ENCODE measurements at places on chromosomes 2 and 18. TPM values are rescaled to one million over a fixed set of nuclear protein-coding genes. Genes with fewer than 3 reads are reported as not detected.
A peak's percentile ranks its signal among the peaks of the same experiment; 100 is the strongest.

RNF152 gene
- 1.1 TPM for polyA plus RNA-seq

UNC80 gene
- polyA plus RNA-seq: 0.02 TPM

NMUR1 gene
- 0.72 TPM for polyA plus RNA-seq

DPP10 gene
- 0.08 TPM for polyA plus RNA-seq

MAL gene
- 12.3 TPM for polyA plus RNA-seq

HRH4 gene
- polyA plus RNA-seq: 0.19 TPM

SLC19A3 gene
- polyA plus RNA-seq: 11.0 TPM

DNA sequence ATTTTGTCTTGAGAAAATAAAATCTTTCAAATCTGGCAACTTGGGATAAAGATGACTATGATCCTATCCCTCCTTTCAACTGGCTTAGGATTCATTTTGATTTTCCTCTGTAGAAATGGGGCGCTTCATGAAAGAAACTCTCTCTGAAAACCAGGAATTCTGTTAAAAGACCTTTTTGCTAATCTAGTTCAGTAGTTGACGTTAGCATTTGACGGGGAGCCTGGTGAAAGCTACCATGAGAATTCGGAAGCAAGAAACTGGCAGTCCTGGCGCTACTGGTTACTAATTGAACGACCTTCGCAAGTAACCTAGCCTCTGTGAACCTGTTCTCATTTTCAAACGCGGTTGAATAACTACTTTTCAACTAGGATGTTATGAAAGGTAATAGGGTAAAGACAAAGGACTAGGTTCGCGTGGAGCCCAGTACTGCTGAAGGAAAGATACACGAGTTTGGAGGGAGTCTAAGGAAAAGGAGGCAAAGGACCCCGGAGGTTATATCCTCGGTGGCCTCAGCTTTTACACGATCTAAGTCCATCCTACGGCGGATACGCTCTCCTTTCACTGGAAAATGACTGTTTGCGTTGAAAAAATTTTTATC is 604 bp upstream of the STK11IP start:
- DNase-seq: no peak
- H3K4me3 ChIP-seq: peak overlapping the region; percentile 52
- peak overlapping the region; percentile 92 for H3K27ac ChIP-seq
- peaks cover 4% of the 10 kb centered on the region for H3K4me1 ChIP-seq
- peaks cover 3% of the 10 kb centered on the region for H3K36me3 ChIP-seq

- peaks cover 21% of the 10 kb centered on the region for H3K27me3 ChIP-seq
- H3K27ac ChIP-seq: no peak overlapping the region
- H3K4me3 ChIP-seq: no peak overlapping the region
- H3K4me1 ChIP-seq: no peaks in the 10 kb centered on the region
These were observed 6.5 kb downstream of the SPR start for GRCh38 chr2:72893594-72894319.

DNA sequence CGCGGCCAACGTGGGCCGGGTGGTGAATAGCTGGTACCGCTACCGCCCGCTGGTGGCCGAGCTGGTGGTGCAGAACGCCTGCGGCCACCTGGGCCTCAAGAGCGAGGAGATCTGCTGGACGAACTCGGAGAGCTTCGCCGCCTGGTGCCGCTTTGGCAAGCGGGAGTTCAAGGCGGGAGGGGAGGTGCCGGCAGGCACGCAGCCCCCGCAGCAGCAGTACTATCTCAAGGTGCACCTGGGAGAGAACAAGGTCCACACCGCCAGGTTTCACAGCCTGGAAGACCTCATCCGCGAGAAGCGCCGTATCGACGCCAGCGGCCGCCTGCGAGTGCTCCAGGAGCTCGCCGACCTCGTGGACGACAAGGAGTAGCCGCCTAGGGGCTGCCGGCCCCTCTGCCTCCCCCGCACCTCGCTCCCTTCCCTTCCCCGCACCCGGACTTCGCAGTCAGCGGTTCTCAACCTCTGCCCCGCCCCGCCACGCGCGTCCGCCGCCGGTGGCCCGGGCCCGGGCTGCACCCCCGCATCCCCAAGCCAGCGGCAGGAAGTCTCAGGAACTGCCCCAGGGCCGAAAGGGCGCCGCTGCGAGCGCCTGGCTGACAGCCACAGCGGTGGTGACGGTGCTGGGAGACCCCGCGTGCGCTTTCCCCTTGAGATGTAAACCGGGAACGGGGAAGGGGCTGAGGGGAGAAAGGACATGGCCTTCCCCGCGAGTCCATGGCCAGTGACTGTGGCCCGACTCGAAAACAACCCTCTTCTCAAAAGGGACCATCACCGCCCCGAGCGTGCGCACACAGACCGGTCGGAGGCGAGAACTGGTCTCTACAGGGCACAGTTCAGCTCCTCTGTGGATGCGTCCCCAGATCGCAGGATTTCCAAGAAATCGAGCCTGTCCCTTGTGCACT is 2.2 kb downstream of the LRATD1 start:
- no peak overlapping the region for H3K27ac ChIP-seq
- DNase-seq: peak; percentile 61
- peak overlapping the region; percentile 45 for H3K4me3 ChIP-seq
- H3K36me3 ChIP-seq: no peaks in the 10 kb centered on the region

DNA sequence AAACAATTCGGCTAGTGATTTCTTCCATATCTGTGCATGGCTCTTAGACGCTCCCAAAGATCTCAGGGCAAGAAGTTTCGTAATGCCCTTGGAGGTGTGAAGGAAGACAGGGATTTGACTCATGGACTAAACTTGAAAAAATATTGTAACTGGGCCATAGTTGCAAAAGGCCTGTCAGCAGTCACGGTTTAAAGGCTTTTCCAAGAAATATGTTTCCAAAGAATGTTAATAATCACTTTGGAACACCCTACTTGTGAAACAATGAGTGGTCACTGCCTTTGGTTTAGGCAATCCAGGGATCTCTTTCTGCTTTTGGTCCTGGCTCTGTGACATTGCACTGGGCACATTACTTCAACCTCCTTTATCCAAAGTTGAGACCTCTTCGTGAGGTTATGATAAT is 102.5 kb upstream of the RASGRP3 start:
- no peak for DNase-seq
- H3K4me3 ChIP-seq: no peak overlapping the region
- H3K27me3 ChIP-seq: no peaks in the 10 kb centered on the region
- H3K36me3 ChIP-seq: no peaks in the 10 kb centered on the region
- H3K4me1 ChIP-seq: no peaks in the 10 kb centered on the region
- H3K27ac ChIP-seq: no peak overlapping the region

- H3K36me3 ChIP-seq: no peaks in the 10 kb centered on the region
- H3K27me3 ChIP-seq: no peaks in the 10 kb centered on the region
- no peak overlapping the region for H3K27ac ChIP-seq
- DNase-seq: no peak
- H3K4me3 ChIP-seq: no peak overlapping the region
These were observed 297.9 kb downstream of the EN1 start for GRCh38 chr2:118549503-118549902.

GRCh38 chr18:72848503-72849237 is 19.1 kb downstream of the NETO1 start:
- no peaks in the 10 kb centered on the region for H3K36me3 ChIP-seq
- H3K4me3 ChIP-seq: no peak overlapping the region
- H3K4me1 ChIP-seq: no peaks in the 10 kb centered on the region
- no peaks in the 10 kb centered on the region for H3K27me3 ChIP-seq
- no peak overlapping the region for H3K27ac ChIP-seq
- DNase-seq: no peak

DNA sequence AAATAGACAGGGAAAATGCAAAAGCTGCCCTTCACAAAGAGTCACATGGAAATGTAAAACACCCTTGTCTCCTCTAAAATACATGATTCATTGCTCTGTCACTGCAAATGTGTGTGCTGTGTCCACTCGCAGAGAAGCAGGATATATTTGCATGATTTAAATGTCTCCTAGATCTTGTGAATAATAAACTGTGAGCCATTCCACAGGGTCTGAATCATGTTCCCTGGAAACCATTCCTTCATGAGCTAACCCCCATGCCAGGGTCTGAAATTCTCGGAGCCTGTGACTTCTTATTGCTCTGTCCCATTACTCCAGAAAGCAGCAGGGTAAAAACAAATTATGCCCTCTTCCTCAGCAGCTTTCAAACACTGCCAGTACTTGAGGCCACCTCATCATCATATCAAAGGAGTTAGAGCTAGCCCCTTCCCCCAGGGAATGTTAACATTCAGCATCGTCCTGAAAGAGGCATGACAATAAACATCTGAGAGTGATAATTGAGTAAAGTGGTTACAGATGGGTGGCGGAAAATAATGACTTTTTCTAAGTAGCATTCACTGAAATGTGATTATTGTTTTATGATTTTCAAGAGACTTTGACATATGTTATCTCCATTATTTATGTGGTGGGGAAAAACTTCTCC is 11.7 kb upstream of the CNGA3 start:
- no peaks in the 10 kb centered on the region for H3K4me1 ChIP-seq
- H3K36me3 ChIP-seq: no peaks in the 10 kb centered on the region
- DNase-seq: no peak

GRCh38 chr2:176567361-176567760 is 298.1 kb downstream of the MTX2 start:
- H3K36me3 ChIP-seq: no peaks in the 10 kb centered on the region
- H3K27me3 ChIP-seq: no peaks in the 10 kb centered on the region
- H3K4me3 ChIP-seq: no peak overlapping the region
- peaks cover 17% of the 10 kb centered on the region for H3K4me1 ChIP-seq
- no peak for DNase-seq
- H3K27ac ChIP-seq: no peak overlapping the region

DNA sequence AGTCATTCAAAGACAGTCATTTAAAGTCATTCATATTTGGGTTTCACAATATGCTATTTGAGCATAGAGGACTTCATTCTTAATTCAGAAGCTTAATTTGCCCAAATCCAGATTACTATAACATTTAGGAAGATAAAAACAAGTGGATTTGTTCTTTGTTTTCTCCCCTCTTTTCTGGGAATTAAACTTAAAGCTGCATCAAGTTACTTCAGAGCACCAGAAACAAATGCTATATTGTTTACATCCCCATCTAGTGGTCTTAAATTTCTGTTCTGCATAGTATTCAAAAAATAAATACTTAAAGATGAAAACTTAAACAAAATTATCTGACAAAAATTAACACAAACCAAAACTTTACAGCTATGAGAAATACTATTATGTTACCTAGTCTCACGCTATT is 34.7 kb upstream of the MARCHF7 start:
- H3K27ac ChIP-seq: no peak overlapping the region
- H3K4me1 ChIP-seq: no peaks in the 10 kb centered on the region
- no peaks in the 10 kb centered on the region for H3K36me3 ChIP-seq
- peak; percentile 59 for DNase-seq

DNA sequence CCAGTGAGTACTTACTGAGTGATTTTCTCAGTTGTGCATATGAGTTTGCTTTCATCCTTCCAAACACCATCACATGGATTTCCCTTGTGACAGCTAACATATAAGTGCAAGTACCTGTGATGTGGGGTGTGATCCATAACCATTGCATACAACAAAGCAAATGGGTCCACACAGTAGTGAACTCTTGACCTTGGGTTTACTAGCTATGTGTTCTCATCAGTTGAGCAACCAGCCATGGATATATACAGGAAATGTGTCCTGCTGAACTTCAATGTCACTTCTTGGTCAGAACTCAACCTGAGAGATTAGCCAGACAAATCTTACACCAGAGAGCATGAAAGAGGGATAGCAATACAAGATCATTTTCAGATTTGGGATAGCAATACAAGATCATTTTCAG is 420.9 kb upstream of the KCNH7 start:
- H3K36me3 ChIP-seq: no peaks in the 10 kb centered on the region
- H3K27me3 ChIP-seq: no peaks in the 10 kb centered on the region
- no peaks in the 10 kb centered on the region for H3K4me1 ChIP-seq
- no peak overlapping the region for H3K4me3 ChIP-seq

DNA sequence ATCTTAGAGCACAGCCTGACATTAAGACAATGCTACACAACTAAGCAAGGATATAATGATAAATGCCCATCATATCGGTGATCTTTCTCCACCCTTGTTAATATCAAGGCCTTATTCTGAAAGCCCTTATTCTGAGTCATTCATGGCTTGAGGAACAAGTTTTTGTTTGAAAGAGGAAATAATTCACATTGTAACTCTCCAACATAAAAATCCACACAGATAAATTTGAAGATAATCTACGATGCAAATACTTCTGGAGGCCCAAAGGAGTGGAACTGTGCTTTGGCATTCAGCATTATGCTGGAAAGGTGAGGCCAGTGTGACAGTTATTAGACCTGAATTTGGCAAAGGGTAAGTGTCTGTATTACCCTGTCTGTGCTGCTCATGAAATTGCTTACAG is 227.4 kb downstream of the MYO3B start:
- no peaks in the 10 kb centered on the region for H3K4me1 ChIP-seq
- H3K27ac ChIP-seq: no peak overlapping the region
- H3K36me3 ChIP-seq: no peaks in the 10 kb centered on the region
- DNase-seq: no peak
- H3K27me3 ChIP-seq: peaks cover 4% of the 10 kb centered on the region

DNA sequence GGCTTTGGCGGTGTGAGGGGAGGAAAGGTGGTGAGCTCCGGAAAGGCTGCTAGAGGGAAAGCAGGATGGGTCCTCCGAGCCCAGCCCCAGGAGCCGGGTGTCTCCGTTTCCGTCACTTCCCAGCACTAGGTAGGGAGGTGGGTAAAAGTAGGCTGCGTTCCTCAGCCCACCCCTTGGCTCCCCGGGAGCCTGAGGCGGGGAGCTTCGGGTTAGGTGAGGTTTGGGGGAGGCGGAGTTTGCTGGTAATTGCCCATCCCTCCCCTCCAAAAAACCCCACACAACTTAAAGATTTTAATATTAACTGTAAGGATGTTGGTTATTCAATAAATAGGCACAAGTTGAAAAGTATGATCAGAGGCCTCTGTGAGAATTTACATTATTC is 552 bp upstream of the ATF2 start:
- peaks cover 2% of the 10 kb centered on the region for H3K4me1 ChIP-seq
- H3K27me3 ChIP-seq: no peaks in the 10 kb centered on the region
- DNase-seq: no peak
- H3K27ac ChIP-seq: peak overlapping the region; percentile 75
- H3K4me3 ChIP-seq: peak overlapping the region; percentile 64
- peaks cover 4% of the 10 kb centered on the region for H3K36me3 ChIP-seq

GRCh38 chr2:70964596-70965386 is 13.6 kb upstream of the ANKRD53 start:
- H3K4me1 ChIP-seq: peaks cover 8% of the 10 kb centered on the region
- DNase-seq: peak; percentile 72
- peaks cover 12% of the 10 kb centered on the region for H3K27me3 ChIP-seq
- peak overlapping the region; percentile 30 for H3K4me3 ChIP-seq
- H3K27ac ChIP-seq: no peak overlapping the region
- H3K36me3 ChIP-seq: no peaks in the 10 kb centered on the region

DNA sequence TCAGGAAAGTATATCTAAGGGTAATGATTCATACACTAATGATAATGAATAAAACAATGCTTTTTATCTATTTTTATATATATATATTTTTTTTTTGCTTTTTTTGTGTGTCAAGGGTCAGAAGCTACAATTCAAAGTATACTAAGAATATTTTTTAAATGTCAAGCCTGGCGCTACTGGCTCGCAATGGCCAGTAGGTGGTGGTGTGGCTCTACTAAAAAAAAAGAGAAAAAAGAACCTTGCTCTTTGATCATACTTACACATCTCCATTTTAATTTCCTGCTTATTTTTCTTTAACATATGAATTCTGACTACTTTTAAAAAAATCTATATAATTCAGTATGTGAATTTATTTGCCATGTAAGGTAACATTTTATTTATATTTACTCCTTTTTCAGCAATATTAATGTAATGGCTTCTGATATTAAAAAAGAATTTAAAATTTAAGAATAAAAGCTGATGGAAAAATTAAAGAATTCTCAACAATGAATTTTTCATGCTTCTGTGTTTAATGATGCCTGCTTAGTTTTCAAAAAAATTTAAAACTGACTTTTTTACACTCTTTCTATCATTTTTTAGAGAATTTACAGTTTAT is 232.9 kb downstream of the GULP1 start:
- no peak overlapping the region for H3K27ac ChIP-seq
- no peak overlapping the region for H3K4me3 ChIP-seq
- H3K4me1 ChIP-seq: no peaks in the 10 kb centered on the region
- peak; percentile 89 for DNase-seq
